ENCODE measurements at places on chromosomes 7 and 10. TPM values are rescaled to one million over a fixed set of nuclear protein-coding genes. Genes with fewer than 3 reads are reported as not detected.

DNA sequence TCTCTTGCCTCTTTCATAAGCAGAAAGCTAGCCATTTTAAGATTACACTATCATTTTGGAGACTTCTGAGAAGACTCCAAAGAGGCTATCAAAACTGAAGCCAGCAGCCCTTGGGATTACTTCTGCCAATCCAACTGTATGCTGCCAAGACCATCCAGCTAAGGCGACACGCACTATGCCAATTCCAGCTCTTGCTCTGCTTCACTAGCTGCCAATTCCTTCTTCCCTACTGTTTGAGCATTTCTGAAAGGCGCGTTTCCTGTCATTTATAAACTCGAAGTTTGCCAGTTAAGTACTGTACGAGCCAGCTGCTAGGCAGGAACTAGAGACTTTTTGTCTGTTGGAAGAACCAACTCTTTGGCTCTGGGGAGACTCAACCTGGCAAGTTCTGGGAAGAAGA, 36.5 kb downstream of the MALSU1 start:
- DNase-seq = peak; percentile 45

DNA sequence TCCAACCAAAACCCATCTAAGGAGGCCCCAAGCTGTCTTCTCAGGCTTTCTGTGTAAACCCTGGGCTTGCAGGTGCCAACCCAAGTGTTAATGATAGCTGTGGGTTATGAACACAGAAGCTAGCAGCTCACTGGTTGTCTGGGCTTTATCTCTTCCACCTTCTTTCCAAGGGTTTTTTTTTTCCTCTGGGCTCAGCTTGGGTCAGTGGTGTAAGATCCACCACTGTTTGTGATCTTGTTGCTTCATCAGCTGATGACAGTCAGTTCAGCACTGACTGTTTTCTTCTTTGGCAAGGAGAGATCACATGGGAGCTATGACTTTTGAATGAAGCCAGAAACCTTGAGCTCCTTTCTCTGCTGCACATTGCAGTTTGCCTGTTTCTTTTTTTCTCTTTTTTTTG, 4.6 kb downstream of the GTPBP4 start:
- peak; percentile 48 for DNase-seq

SPAM1 gene
- polyA plus RNA-seq = not detected

SLC26A5 gene
- polyA plus RNA-seq = not detected

SDHAF3 gene
- 24.8 TPM for polyA plus RNA-seq

PNLIPRP2 gene
- polyA plus RNA-seq = 0.51 TPM

DGKB gene
- polyA plus RNA-seq = 0.60 TPM

DNA sequence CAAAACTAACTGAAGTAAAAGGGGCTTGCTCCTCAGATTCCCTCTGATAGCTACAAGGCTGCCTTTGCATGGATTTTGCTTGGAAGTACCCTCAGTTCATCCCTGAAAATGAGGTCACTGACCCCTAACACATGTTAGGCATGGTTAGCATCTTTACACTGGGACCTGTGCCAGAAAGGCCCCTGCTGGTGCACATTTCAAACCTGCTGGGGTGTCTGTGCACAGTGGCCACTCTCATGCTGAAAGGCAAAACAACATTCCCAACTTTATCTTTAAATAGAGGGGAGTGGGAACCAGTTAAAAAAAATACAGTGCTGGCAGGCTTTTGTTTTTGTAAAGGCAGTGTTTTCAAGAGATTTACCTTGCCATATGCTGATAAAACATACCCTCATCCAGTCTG, 99.1 kb downstream of the ANK3 start:
- DNase-seq = no peak

DNA sequence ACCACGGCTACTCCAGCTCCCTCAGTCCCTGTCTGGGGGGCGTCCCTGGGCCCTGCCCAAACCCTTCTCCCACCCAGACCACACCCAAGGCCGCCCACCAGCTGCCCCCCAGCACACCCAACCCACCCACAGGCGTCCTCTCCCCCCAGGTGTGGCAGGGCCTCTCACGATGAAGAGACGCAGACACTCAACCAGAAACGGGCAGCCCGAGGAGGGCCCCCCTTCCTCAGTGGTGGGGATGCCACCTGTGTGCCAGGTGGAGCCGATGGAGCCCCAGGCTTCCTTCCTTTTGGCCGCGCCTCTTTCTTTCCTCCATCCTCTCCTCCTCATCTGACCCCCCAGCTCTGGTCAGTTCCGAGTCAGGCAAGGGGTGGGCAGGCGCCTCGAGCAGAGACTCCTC, 28.7 kb downstream of the ADGRA1 start:
- DNase-seq = no peak

DNA sequence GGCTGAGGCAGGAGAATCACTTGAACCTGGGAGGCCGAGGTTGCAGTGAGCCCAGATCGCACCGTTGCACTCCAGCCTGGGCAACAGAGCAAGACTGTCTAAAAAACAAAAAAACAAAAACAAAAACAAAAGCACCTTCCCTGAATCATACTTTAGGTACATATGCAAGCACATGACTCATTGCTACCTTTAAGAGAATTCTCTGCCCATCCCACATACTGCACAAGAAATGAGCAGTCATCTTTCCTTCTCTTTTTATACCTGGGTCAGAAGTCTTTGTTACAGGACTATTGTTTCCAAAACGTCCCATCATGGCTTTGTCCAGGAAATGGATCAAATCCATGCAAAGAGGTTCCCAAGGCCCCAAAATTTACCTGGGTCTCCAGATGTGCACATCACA, 21.5 kb upstream of the AKR1B10 start:
- DNase-seq = no peak

RNF32 gene
- 1.4 TPM for polyA plus RNA-seq

DNA sequence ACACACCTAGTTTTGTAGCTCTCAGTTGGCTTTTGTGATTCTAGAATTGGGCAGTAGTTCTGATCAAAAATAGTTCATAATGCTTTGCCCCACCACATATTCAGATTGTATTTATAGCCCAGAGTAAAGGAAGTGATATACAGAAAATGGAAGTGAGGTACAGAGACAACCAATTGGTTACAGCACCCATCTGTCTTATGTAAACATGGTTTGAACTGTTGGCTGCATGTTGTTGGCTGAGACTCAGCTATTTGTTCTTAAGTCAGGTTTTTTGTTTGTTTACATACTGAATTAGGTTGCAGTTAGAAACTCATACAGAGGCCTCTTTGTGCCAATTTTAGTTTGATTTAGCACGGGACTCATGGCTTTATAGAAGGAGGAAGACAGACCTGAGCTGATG, 158.9 kb upstream of the GPR26 start:
- DNase-seq = no peak

MRLN gene
- 147 TPM for polyA plus RNA-seq

- no peak for DNase-seq
These were observed 258.8 kb downstream of the XPNPEP1 start for GRCh38 chr10:109664554-109664953.

SPDYE5 gene
- polyA plus RNA-seq = 1.3 TPM

SEMA3D gene
- 18.7 TPM for polyA plus RNA-seq

DNA sequence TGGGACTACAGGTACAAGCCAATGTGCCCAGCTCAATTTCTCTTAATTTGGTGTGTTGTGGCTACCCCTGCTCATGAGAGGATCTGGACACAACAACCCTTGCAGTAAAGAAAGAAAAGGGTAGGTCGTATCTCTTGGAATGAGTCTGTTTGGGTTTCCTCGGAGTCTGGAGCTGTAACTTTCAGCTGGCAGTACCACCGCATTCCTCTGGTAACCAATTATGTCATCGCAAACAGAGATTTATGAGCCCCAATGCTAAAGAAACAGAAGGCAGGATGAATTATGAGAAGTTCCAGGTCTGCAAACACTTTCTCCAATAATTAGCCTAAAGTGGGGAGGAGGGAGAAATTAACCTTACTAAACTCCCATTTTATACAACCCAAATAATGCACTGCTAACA, 186.6 kb upstream of the NRP1 start:
- DNase-seq = no peak

DNA sequence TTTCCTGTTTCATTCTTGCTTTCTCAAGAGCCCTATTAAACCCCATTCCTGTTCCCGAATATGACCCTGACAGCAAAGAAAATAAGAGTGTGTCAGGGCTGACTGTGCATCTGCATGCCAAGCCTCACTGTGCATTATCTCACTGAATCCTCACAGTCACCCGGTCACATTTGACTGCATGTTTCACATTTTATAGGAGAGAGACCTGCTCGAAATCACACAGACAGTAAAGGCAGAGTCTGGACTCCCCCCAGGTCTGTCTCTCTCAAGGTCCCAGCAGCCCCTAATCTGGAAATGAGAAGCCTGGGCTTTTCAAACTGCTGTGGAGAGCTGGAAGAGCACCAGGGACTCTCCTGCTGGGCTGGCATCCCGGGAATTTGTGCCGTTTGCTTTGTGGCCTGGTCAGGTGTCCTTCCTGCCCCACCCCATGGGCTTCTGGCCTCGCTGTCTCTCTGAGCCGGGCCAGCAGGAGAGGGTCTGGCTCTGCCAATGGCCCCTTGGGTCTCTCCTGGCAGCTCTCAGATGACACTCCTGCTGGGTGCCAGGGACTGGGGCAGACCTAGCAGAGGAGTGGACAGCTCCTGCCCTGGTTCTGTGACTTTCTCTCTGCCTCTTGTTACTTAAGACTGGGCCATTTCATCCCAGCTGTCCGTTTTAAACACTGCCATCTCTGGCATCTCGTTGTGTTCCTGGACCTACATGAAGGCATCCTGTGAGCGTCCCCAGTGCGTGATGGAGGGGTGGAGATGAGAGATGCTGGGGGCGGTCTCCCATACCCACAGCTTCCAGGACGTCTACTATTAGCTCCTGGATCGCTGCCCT, 173.6 kb downstream of the ARHGAP12 start:
- peak; percentile 62 for DNase-seq

KCP gene
- polyA plus RNA-seq = 1.1 TPM
